NCI-H1930 (cell line): ENCODE measurements at places on chromosomes 7 and 10.

DNA sequence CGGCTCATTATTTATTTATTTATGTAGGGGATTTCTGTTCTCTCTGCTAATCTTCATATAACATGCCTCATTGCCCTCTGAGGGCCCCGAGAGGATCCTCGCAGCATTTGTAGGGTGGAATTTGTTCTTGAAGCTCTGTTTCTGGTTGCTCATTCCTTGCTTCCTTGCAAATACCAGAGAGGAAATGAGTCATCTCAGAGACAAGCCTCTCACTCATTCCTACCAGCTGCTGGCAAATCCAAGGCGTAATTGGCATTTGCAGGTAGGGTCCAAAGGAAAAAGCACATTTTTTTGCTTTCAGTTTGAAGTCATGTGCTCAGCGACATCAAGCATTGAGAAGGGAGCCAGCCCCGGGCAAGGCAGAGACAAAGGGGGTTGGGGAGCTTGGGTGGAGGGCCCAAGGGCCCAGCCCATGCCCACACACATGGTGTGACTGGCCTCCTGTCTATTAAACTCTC lies 501.6 kb downstream of the GALNT17 start:
- no peak for DNase-seq

DNA sequence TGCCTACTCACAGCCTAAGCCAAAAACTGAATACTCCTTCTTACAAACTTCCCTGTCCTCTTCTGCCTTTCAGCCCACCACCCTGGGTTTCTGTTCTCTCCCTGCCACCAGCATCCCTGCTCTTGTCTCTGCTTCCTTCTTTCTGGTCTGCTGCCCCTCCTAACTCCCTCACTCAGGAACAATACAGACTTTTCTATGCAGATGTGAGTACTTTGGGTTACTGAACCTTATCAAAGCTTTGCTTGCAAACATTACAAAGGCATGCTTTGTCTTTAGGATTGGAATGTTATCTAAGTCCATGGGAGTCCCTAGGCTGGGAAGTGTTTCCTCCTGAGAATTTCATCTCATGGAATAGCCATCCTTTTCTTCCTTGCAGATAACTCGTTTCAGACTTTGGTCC lies 28.9 kb downstream of the CNNM1 start:
- no peak for DNase-seq

- no peak for DNase-seq
These were observed 131.9 kb downstream of the CALCR start for GRCh38 chr7:93442478-93443224.

GRCh38 chr7:13321316-13321715 lies 633.9 kb downstream of the ARL4A start:
- no peak for DNase-seq

GRCh38 chr7:149285603-149286002 lies 23.6 kb downstream of the ZNF783 start:
- DNase-seq, result no peak
